Epithelial cell of esophagus (primary cell): ENCODE measurements at places on chromosomes 11 and 22.

- DNase-seq, result no peak
These were observed 2.8 kb downstream of the MADD start for GRCh38 chr11:47272706-47273105.

GRCh38 chr22:44628835-44629234 is 73.2 kb upstream of the PRR5 start:
- DNase-seq, result no peak

DNA sequence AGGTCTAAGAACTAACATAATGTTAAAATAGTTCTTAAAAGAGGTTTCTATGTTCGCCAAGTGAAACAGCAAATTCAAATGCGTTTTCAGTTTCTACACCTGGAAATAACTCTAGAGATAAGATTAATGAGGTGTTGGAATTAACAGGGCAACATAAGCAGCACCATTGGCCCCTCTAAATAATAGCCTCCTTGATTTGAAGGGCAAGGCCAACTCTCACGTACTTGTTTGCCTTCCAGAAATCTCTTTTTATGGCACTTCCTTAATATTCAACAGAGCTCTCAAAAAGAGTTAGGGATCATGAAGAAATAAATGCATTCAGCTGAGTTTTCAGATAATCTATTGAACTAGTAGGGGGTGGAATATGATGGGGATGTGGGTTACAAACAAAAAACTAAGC is 80.9 kb downstream of the AASDHPPT start:
- DNase-seq, result no peak

GRCh38 chr22:19820880-19821522 is 33.7 kb downstream of the GNB1L start:
- no peak for DNase-seq

DNA sequence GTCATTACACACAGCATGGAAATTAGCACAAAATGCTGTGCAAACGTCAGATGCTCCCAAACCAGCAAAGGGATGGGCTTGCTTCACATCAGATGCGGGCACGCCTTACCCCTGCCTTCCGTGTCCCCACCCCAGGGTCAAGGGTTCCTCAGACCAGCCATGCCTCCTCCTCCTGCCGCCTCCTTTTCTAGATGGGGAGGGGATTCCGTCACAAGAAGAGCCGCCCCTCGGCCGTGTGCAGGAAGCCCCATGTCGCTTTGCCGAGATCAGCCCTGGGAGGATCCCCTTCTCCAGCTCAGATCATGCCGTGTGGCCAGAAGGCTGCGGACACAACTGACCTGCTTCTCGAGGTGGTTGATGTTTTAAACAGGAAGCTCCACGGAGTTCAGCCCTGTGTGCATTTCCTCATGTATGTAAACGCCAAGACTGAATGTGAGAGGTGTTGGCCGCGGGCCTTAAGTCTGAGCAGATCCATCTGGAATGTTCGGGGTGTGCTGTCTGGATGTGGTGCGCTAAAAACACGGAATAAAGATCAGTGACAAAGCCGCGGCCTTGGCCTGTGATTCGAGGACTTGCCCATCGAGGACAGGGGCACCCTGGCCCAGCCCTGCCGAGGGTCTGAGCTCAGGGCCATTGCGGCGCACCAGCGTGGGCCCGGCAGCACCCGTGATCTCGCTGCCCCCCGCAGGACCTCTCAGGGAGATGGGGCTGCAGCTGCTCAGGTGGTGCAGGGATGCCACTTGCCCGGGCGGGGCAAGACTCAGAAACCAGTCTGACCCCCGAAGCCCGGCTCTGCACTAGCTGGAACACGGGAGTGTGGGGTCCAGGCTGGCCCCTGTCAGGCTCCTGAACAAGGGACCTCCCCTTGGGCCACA is 412.9 kb downstream of the TBC1D22A start:
- DNase-seq, result no peak

DNA sequence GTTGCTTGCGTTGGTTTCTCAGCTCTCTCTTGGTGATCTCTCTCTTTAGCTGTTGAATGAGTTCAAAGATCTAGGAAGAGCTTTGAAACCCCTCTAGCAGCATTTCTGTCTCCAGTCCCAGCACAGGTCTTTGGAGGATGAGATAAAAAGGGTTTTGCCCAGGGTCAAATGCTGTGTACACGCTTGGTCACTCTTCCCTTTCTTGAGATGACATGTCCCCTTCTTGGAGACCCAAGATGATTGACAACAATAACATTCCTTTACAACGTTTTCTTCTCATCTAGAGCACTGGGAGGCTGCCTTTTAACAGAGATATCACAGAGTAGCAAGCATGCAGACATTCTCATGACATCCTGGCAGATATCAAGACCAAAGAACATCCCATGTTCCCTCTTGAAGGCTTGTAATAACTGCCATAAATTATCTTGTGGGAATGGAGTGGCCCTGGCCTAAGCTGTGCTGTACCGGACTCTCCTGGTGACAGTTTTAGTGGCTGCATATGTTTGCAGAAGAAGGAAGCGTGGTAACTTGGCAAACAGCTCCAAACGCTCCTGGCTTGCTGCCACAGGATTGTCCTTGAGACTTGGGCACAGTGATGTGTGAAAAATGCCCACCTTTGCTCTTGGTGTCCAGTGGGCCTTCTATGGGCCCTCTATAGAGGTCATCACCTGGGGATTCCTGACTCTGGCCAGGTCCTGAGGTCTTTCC is 107.8 kb downstream of the PTPRJ start:
- no peak for DNase-seq

GRCh38 chr11:59199546-59200422 is 12.9 kb downstream of the MPEG1 start:
- no peak for DNase-seq

- DNase-seq, result peak; percentile 80
These were observed 7.2 kb upstream of the EHD1 start for GRCh38 chr11:64885367-64886286.

- DNase-seq, result no peak
These were observed 2.1 kb downstream of the LHFPL7 start for GRCh38 chr22:24944217-24944937.

DNA sequence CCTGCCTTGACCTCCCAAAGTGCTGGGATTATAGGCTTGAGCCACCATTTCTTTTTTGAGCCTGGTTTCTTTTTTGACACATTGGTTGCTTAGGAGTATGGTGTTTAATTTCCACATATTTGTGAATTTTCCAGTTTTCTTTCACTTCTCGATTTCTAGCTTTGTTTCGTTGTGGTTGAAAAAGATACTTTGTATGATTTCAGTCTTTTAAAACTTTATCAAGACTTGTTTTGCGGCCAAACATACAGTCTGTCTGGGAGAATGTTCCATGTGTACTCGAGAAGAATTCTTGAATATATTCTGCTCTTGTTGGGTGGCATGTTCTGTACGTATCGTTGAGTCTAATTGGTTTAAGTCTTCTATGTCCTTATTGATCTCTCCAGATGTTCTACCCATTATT is 20.8 kb downstream of the SHANK3 start:
- DNase-seq, result no peak

GRCh38 chr11:87603887-87604286 is 566.2 kb downstream of the TMEM135 start:
- DNase-seq, result no peak

- DNase-seq, result no peak
These were observed 21.0 kb downstream of the C22orf23 start for GRCh38 chr22:37932401-37932800.

- DNase-seq, result no peak
These were observed 6.2 kb upstream of the SREBF2 start for GRCh38 chr22:41826430-41827383.

- DNase-seq, result peak; percentile 23
These were observed 2.6 kb downstream of the MS4A3 start for GRCh38 chr11:60059052-60059451.

- DNase-seq, result no peak
These were observed 2.7 kb upstream of the CCDC15 start for GRCh38 chr11:124951341-124951740.

- DNase-seq, result no peak
These were observed 92.8 kb upstream of the APOA1 start for GRCh38 chr11:116930177-116930576.

- DNase-seq, result peak; percentile 80
These were observed 645 bp downstream of the RTCB start for GRCh38 chr22:32411402-32411801.

- no peak for DNase-seq
These were observed 7.0 kb upstream of the P2RY2 start for GRCh38 chr11:73210916-73211667.

DNA sequence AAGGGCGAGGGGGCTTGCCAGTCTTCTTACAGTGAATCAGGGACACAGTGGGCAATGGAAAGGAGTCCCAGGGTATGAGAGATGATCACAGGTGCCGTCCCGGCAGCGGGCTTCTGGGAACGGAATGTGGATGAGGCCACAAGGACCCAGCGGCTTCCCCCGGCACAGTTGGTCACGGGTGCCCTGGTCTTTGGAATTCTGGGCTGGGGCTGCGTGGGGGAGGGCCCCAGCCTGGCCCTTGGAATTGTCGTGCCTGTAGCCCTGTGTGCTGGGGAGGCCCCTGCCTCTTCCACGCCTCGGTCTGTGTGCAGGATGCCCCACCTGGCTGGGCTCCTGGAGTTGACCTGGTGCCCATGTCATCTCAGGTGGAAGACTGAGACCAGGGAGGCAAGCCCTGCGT is 76.6 kb downstream of the FBLN1 start:
- no peak for DNase-seq

DNA sequence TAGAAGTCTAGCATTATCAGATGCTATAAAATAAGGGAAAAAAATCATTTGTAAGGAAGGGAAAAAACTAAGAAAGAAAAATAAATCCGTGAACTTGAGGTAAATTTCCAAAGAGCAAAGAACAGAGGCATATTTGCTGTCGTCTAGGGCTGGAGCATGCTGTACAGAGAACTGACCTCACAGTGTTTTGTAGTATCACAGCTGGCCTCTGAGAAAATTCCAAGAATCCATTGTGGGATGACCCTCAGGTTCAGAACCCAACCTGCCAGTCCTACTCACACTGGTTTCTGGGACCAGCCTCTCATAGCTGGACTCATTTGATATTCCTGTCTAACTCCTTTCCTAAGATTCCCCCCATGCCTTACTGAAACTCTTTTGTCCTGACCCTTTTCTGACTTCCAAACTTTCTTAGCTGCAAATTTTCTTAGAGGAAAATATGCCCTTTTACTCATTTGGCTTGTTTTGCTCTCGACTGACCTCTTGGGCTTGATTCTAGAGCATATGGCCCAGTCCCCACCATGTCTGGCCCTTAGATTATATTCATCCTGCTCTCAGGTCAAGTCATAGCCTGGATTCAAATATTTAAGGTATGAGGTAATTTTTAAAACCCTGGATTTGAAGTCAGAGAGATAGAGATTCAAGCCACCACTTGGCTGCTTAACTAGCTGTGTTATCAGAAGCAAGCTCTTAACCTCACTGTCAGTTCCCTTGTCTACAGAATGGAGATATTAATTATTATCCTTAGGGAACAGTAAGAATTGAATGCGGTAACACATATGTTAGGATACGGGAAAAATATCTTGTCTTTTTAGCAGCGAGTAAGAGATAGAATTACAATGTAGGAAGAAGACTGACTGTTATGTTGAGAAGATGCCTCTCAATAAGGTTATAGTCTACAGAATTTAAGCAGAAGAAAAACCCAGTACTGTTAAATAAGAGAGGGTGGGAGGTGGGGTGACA is 89.7 kb upstream of the KCNA4 start:
- DNase-seq, result no peak

DNA sequence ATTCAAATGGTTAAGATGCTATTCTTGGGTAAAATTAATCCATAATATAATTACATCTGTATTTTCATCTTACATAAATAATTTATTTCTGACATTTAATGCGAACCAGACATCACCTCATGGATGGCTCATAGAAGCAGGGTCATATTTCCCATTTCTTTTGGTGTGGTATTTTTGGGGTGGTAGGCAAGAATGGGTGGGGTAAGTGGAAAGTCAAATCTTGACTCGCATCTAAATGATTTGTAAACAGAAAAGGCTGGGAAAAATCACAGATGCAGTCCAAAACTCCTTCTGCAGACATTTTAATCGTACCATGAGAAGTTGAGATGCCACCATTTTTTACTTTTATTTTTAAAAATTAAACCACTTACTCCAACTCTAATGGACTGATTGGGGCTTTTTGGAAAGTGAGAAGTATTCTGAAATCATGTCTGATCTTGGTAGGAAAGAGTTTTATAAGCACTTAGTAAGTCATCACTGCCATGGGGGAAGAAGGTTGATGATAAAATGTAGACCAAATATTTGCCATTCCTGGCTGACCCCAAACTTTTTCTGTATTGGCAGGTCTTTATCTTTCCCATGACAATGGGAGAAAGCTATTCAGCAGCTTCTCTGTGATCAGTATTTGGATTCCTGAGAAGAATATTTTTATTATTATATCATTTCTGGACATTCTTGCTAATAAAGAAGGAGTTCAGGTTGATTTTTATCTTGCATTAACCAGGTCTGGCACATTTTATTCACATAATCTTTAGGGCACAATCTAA is 47.2 kb upstream of the BLID start:
- no peak for DNase-seq

DNA sequence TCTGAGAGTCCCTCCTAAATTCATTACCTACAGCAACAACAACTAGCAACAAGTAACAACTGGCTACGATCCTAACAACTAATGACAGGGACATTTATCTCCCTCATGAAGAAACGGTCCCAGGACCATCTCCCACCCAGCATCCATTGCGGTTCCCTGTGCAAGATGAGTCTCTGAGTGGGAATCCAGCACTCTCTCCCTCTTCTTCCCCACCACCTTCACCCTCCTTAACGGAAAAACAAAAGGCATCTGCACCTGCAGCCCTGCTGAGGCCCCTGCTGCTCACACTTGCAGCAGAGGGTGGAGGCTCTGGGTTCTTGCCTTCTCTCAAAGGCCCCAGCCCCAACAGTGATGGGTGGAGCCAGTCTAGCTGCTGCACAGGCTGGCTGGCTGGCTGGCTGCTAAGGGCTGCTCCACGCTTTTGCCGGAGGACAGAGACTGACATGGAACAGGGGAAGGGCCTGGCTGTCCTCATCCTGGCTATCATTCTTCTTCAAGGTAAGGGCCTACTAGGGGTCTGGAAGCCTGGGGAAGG is at the start of gene CD3G:
Gene CD3G (plus strand): TSS at position 364 of the 535 bp plus-strand sequence. CDS start 80 bp downstream, at position 444.
- no peak for DNase-seq

DNA sequence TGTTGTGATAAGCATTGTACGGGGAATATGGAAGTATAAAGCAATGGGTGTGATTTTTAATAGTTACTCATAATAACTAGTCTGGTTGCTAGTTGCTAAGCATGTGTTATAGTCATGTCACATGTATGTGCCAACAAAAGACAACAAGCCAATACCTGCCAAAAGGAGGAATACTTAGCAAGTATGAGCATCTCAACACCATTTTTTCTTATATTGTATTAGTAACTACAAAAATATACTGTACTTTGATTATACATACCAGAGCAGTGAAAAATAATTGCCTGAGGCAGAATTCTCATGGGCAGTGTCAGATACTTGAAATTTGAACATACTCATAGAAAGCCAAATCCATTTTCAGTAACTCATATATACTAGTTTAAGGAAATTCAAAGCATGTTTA is 62.4 kb upstream of the ALKBH3 start:
- peak; percentile 96 for DNase-seq

DNA sequence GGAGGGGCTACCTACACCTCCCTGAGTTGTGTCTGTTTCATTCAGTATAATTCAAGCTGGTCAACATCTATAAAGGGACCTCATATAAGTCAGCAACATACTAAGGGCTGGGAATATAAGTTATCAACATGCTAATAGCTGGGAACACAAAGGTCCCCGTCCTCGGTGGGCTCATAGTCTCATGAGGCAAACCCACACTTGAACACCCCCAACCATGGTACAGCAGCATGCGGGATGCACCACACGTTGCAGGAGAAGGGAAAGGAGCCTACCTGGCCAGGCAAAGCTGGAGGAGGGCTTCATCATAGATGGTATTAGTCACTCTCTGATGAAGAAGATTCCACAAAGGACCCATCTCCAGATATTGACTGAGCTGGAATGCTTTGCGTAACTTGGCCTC is 561.8 kb upstream of the B3GAT1 start:
- DNase-seq, result no peak

- DNase-seq, result no peak
These were observed 933 bp downstream of the ACTN3 start for GRCh38 chr11:66547662-66548009.
